ENCODE measurements at places on chromosomes 2 and 18.

- DNase-seq, result no peak
These were observed 100.9 kb downstream of the SPRED2 start for GRCh38 chr2:65331336-65332025.

- no peak for DNase-seq
These were observed 22.5 kb upstream of the SALL3 start for GRCh38 chr18:78957140-78957539.

DNA sequence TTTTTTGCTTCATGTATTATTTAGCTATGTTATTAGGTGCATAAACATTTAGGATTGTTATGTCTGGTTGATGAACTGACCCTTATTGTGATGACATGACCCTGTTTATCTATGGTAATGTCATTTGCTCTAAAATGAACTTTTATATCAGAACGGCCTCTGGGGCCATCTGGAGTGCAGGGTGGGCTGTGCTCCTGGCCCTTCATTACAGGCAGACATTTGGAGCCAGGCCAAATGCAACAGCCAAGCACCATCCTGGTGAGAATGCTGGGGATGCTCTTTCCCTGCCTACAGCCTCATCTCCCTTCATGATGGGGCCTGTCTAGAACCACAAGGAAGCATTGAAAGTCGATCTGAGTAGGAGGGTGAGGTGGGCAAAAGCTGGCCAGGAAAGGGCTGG is 38.0 kb downstream of the HJURP start:
- DNase-seq, result no peak

- DNase-seq, result no peak
These were observed 595.4 kb downstream of the NYAP2 start for GRCh38 chr2:225994748-225995405.

- no peak for DNase-seq
These were observed 95.7 kb downstream of the ICOS start for GRCh38 chr2:204032301-204032700.

GRCh38 chr18:30404422-30404821 is 638.1 kb downstream of the DSC3 start:
- DNase-seq, result no peak

DNA sequence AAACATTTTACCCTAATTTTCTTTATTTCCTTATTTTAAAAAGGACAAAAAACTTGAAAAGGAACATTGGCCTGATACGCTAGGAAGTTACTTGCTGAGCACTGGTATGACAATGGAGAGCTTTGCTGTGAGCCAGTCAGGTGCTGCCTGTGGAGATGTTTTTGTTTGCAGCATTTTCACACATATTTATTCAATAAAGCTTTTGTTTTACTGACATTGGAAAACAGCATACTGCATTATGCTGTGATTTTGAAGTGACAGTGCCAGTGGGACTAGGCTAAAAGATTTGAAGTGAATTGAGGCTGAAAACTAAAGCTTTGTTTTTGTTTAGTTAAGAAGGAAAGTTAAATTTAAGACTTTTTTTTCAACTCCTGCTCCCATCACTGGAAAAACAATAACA is 470.7 kb upstream of the ZEB2 start:
- no peak for DNase-seq

DNA sequence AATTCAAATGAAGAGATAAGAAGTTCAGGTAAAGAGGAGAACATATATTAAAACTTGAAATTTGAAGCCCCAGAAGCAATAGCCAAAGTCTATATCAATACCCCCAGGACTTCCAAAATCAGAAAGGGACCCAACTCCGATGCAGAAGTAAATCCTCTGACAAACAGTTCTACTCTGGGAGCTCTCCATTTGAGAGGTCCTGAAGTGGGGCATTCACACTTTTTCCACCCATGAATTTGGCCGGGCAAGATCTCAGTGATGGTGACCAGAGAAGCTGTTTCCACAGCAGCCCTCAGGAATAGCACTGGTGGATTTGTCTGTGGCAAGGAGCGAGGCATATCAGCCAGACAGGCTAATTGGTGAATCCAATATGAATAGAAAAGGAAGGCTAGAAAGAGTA is 313.6 kb upstream of the MC4R start:
- no peak for DNase-seq

DNA sequence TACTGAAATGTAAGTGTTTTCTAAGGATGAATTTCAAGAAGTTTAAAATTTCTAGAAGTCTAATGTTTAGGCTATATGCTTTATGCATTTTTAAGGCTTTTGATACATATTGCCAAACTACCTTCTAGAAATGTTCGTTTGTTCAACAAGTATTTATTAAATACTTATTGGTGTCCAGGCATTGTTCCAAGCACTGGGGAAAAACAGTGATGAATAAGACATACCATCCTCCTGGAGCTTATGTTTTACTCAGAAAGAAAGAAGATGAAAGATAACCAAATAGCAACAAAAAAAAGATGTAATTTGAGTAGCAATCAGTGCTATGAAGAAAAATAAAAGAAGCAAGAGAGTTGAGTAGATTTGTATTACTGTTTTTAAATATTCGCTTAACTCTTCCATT is 692.9 kb downstream of the SLC4A3 start:
- DNase-seq, result no peak

- DNase-seq, result peak; percentile 61
These were observed 11.3 kb downstream of the STK17B start for GRCh38 chr2:196160101-196160500.

- DNase-seq, result no peak
These were observed 517.0 kb downstream of the SLC4A3 start for GRCh38 chr2:220144411-220144810.

GRCh38 chr2:29618024-29618423 is 303.4 kb downstream of the ALK start:
- DNase-seq, result no peak

DNA sequence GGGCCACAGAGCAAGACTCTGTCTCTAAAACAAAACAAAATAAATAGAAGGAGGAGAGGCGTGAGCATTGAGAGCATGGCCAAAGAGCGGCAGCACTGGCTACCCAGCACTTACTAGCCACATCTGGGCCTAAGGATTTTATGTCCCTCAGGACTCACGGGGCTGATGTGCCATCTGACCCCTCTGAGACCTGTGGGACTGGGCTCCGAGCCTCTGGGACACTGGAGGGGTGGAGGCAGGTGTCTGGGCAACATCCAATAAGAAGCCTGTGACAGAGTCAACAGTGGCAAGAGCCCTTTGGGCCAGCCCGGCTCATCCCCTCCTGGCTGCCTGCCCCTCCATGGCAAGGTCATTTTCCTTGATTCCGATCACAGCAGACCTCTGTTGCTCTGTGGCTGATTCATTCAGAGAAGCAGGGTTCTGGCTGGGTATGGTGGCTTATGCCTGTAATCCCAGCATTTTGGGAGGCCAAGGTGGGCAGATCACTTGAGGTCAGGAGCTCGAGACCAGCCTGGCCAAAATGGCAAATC is 60.7 kb downstream of the RRM2 start:
- no peak for DNase-seq

DNA sequence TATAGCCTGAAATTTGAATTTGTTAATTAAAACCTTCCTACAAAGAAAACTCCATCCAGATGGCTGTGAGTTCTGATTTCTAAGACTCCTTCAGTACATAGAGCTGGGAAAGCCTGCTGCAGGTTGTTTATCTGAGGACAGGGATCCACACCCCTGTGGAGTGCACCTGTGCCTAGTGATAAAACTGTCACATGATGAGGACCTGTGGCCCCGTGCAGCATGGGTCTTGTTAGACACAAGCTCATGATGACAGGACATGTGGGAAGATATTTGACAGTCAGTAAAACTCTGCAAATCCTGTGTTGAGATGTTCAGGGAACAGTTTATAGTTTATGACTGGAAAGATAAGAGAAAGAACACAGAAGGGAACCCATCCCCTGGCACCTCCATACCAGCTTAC is 133.2 kb upstream of the TMEM18 start:
- DNase-seq, result no peak

DNA sequence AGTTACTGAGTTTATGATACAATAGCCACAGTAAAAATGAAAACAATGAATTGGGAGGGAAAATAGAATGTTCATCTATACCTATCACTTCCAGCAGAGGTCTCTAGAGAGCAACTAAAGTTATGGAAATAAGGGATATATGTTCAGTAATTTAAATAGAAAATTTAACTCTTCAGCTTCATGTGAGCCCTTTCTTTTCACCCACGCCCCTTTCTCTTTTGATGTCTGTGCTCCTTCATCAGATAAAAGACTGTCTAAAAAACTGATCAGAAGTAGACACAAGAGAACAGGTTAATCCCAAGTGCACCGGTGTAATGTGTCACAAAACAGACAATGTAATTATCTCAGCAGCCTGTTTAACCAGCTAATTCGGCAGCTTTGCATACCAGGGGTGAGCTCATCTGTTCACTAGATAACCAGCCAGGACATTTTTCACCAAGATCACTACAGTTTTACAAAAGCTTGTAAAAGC is 238.5 kb upstream of the ERBB4 start:
- peak; percentile 3 for DNase-seq

GRCh38 chr2:27954221-27954673 is 63.7 kb downstream of the BABAM2 start:
- DNase-seq, result no peak

GRCh38 chr2:158809816-158810215 is 14.7 kb downstream of the DAPL1 start:
- DNase-seq, result no peak

GRCh38 chr2:164032995-164033394 is 297.2 kb upstream of the FIGN start:
- no peak for DNase-seq

DNA sequence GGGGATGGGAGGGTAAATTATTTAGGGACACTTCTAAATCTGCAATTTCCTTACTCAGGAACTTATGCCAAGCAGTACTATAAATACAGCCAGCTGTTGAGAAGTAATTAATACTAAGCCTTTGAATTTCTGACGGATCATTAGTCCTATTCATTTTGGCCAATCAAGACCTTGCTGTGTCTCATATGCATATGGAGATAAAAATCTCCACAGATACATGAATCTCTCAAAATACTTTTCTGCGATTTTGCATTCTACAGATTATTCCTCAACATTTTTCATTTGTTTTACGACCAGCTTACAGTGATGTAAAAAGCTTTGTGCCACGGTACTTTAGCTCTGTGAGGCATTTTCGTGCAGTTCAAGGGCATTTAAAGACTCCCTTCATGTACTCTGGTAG is 16.7 kb downstream of the LANCL1 start:
- DNase-seq, result no peak

DNA sequence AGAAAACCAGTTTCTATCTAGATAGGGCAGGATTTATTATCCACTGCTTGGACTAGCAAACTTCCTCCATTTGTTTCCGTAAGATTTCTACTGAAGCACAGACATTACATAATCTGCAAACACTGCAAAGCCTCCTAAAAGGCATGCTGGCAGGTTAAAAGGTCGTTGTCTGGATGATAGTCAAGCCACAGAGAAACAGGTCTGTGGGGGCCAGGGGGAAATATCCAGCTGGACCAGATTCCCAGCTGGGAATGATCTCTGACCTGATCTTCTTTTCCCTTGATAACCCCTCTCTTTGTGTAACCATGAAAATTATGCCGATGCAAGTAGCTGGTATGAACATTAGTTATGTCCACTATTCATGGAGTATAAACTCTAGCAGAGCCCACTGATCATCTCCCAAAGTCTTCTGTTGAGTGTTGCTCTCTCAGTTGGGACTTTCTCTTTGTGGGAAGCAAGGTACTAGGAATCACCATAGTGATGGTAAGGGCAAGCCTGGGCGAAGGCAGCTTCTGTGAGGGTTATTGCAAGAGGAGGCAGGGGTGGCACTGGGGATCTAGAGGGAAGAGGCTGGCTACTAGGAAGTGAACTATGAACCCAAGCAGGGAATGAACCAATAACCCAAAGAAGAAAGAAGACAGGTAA is 61.3 kb downstream of the GDF7 start:
- DNase-seq, result no peak

DNA sequence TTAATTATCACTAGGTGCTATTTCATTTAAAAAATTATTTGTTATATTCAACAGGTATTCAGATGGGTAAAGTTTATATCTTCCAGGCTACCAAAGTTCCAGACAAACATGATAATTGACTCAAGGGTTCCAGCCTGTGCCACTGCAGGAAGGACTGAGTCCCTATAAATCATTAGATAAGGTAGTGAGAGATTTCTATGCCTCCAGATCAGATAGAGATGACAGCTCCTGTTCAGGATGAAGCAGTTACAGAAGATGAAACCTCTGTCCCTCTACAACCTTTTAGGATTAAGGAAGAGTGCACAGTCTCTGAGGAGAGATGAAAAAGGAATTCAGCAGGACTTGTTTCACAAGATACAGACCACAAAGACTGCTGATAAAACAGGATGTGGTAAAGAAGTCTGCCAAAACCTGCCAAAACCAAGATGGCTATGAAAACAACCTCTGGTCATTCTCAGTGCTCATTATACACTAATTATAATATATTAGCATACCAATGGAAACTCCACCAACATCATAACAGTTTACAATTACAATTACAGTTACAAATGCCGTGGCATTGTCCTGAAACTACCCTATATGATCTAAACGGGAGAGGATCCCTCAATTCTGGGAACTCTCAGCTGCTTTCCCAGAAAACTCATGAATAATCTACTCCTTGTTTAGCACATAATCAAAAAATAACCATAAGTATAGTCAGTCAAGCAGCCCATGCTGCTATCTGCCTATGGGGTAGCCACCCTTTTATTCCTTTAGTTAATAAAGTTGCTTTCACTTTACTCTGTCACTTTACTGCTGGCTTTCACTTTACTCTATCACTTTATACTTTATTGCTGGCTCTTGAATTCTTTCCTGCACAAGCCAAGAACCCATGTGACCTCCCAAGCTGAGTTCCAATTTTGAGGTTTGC is 288.5 kb downstream of the PDE11A start:
- peak; percentile 31 for DNase-seq

GRCh38 chr18:45874491-45875184 is 49.2 kb downstream of the SIGLEC15 start:
- no peak for DNase-seq

DNA sequence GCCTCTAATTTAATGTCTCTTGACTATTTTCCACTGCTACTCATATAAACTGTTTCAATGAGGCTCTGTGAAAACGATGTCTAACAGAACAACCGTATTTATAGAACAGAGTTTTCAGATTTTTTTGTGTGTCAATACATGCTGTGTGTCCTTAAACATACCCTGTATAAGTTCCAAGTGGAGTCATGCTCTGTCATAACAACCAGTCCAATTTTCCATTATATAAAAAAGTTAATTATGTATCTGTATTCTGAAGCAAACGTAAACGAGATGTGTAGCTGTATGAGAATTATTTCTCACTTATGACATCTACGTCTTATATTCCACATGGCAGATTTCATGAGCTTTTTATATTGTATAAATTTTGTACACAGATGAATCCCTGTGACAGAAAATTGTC is 13.9 kb upstream of the GULP1 start:
- DNase-seq, result no peak

- no peak for DNase-seq
These were observed 24.6 kb upstream of the RPL31 start for GRCh38 chr2:100977511-100977910.

GRCh38 chr2:100043891-100044255 is 98.5 kb downstream of the AFF3 start:
- DNase-seq, result no peak

- no peak for DNase-seq
These were observed 126.7 kb downstream of the TWIST2 start for GRCh38 chr2:238974501-238975166.

- DNase-seq, result no peak
These were observed 26.9 kb upstream of the TNS1 start for GRCh38 chr2:218029366-218030360.

- no peak for DNase-seq
These were observed 148.3 kb downstream of the PLCL1 start for GRCh38 chr2:197952540-197953202.

- DNase-seq, result no peak
These were observed 33.1 kb upstream of the ATP6V1B1 start for GRCh38 chr2:70902579-70902978.
